Astrocyte of the hippocampus (primary cell): ENCODE measurements at places on chromosomes 1 and 21.

GRCh38 chr1:96025062-96025461, 696.5 kb upstream of the PTBP2 start:
- DNase-seq: no peak

- DNase-seq: no peak
Observed at GRCh38 chr1:27562021-27562420, 41.9 kb downstream of the AHDC1 start.

GRCh38 chr1:66256629-66257572, 277.1 kb upstream of the SGIP1 start:
- DNase-seq: no peak

- DNase-seq: no peak
Observed at GRCh38 chr1:185821612-185822385, 87.6 kb downstream of the HMCN1 start.

- DNase-seq: no peak
Observed at GRCh38 chr1:232186931-232187330, 443.0 kb downstream of the SIPA1L2 start.

- no peak for DNase-seq
Observed at GRCh38 chr1:62513013-62513412, 76.2 kb downstream of the USP1 start.

DNA sequence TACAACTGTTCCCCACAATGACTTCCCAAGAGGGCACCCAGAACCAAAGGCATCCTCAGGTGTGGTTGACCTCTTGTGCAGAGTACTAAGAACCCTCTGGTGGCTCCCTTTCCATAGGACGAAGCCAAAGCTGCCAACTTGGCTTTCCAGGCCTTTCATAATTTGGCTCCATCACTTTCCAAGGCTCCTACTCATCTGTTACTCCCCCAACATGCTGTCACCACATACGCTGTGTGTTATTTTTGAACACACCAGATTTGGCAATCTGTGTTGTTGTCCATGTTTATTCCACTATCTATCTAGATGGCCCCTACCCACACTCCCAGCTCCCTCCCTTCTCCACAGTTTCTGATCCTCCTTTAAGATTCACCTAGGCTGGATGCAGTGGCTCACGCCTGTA, 10.2 kb upstream of the NKAIN1 start:
- no peak for DNase-seq

DNA sequence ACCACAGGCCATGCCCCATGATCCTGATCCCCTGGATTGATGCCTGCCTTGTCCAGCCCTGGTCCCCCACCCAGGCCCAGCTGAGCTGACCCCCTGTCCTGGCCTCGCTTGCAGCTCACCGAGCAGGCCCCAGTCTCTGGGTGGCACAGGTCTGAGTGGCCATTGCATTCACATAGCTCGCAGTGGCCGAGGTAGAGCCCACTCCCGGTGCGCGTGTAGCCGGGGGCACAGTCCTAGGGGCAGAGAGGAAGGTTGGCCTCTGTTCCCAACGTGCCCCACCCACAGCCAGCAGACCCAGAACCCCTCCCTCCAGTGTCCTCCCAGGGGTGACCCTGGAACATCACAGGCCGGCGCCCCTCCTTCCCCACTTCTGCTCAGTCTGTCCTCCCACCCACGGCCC, 51.9 kb downstream of the LDLRAD2 start:
- no peak for DNase-seq

DNA sequence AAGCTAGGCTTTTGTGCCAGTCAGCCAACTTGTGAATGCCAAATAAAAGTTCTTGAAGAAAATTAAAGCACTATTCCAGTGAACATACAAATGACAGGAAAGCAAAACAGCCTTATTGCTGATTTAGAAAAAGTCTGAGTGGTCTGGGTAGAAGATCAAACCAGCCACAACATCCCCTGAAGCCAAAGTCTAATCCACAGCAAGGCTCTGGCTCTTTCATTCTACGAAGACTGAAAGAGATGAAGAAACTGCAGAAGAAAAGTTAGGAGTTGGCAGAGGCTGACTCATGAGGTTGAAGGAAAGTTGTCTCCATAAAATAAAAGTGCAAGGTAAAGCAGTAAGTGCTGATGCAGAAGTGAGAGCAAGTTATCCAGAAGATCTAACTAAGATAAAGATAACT, 65.9 kb downstream of the LHX4 start:
- no peak for DNase-seq

DNA sequence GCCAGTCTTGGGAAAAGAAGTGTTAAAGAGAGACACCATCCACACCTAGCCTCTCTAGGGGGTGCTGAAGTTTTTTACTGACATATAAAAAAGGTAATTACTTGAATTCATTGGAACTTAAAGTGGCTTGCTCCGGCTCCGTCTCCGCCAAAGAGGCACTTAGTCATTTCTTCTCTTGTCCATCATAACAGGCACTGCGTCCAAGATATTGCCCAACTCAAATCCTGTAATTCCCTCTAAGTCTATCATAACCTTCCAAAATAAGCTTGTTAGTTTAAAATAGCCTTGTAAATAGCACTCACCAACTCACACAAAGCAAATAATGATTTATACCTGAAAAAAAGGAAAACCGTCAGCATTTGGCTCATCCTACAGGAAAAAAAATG, 160.5 kb downstream of the ZBTB18 start:
- DNase-seq: peak; percentile 55

GRCh38 chr21:28688381-28688780, 304.3 kb downstream of the LTN1 start:
- no peak for DNase-seq

GRCh38 chr1:78603206-78603605, 17.0 kb upstream of the IFI44L start:
- DNase-seq: no peak

- DNase-seq: peak; percentile 94
Observed at GRCh38 chr1:17569200-17570139, 30.0 kb downstream of the ARHGEF10L start.
